ENCODE measurements at places on chromosomes 6 and 20.

- no peak for DNase-seq
These were observed 151.6 kb downstream of the PRIM2 start for GRCh38 chr6:57469072-57469471.

- DNase-seq, result no peak
These were observed 82.1 kb downstream of the PLEKHG1 start for GRCh38 chr6:150681578-150682395.

GRCh38 chr6:94177429-94177828, 758.1 kb upstream of the EPHA7 start:
- DNase-seq, result no peak

- no peak for DNase-seq
These were observed 54.2 kb downstream of the BCAS4 start for GRCh38 chr20:50848846-50849673.

GRCh38 chr6:167140589-167141474, 16.9 kb downstream of the GPR31 start:
- no peak for DNase-seq

- no peak for DNase-seq
These were observed 77.2 kb upstream of the TIAM2 start for GRCh38 chr6:154917941-154918340.

DNA sequence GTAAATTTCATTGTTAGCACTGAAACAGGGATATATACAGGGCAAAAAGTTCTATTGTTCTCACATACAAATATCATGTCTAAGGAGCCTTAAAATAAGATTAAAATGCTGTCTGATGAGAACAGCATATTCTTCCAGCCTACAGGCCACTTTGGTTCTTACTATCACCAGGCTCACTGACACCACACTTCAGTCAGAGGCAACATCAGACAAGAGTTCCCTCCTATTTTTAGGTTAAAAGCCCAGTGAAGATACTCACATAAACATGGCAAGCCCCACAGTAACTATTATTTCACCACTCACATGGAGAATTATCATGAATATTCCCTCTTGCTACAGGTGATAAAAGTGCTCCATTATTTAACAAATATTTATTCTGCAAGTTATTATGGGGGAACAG, 175.8 kb downstream of the ISM1 start:
- DNase-seq, result no peak

GRCh38 chr6:10857259-10857658, 18.9 kb upstream of the MAK start:
- no peak for DNase-seq

DNA sequence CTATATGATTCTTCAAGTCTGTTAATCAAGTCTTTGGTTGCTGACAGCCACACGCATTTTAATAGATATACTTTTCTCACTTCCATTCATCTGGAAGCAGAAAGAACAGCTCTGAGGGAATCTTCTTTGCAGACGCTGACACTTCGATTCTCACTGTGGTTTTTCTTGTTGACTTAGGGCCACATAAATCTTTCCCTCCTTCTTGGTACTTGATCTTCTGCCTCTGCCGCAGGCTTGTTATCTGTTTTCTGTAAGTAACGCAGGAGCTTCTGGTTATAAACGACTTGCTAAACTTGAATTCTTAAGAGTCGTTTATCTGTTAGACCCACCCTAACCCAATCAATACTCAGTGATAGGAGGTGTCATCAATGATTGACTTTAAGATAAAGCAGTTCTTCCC, 268.8 kb upstream of the SULF2 start:
- no peak for DNase-seq

GRCh38 chr6:28124350-28124970, at the start of gene ZSCAN16:
ZSCAN16 (plus strand) TSS chr6:28124609; CDS start chr6:28125444, 835 bp downstream.
- DNase-seq, result peak; percentile 62

GRCh38 chr20:53030061-53030460, 57.9 kb downstream of the TSHZ2 start:
- DNase-seq, result no peak

- DNase-seq, result no peak
These were observed 4.4 kb downstream of the PCIF1 start for GRCh38 chr20:45938727-45939438.

- DNase-seq, result no peak
These were observed 44.3 kb downstream of the ILRUN start for GRCh38 chr6:34652263-34652662.

DNA sequence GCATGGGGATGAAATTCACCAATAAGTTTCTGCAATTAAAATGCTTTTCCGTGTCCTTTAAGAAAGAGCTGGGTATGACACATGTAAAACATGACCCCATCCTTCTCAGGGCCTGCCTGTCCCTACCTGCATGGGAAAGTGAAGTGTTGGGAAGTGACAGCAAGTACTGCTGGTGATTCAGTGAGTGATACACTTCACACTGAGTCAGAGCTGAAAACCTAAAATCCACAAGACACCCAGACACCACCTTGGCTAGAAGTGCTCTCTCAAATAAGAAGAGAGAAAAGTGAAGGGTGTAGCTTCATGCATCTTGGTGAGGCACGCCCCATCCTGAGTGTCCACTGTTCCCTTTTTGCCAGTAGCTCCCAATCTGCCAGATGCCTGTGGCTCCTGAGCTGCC, 3.3 kb downstream of the RAB22A start:
- DNase-seq, result no peak

DNA sequence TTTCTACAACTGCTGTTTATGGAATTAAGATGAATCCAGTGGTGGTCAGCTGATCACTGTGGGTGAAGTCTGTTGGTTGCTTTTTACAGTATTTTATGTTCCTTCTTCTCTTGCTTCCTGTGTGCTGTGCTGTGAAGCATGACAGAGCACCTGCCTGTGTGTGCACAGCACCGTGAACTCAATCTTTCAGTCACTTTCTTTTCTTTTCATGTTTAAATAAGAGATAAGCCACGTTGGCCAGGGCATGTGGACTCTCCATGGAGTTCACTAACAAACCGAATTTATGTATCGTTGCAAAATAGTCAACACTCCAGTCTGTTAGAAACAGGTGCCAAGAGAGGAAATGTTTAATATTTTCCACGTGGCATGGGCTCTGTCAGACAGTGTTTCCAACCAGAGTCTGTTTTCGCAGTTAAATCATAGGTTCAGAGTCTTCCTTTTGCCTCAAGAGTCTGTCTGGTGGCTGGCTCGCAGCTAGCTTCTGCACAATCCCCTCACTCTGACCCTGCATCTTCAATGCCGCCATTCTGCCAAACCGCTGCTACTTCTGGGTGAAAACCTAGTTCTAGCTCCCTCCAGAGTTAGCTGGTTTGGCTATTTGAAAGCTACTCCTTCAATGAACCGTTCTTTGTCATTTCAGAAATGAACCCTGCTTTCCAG, 73.2 kb downstream of the QRSL1 start:
- peak; percentile 55 for DNase-seq

DNA sequence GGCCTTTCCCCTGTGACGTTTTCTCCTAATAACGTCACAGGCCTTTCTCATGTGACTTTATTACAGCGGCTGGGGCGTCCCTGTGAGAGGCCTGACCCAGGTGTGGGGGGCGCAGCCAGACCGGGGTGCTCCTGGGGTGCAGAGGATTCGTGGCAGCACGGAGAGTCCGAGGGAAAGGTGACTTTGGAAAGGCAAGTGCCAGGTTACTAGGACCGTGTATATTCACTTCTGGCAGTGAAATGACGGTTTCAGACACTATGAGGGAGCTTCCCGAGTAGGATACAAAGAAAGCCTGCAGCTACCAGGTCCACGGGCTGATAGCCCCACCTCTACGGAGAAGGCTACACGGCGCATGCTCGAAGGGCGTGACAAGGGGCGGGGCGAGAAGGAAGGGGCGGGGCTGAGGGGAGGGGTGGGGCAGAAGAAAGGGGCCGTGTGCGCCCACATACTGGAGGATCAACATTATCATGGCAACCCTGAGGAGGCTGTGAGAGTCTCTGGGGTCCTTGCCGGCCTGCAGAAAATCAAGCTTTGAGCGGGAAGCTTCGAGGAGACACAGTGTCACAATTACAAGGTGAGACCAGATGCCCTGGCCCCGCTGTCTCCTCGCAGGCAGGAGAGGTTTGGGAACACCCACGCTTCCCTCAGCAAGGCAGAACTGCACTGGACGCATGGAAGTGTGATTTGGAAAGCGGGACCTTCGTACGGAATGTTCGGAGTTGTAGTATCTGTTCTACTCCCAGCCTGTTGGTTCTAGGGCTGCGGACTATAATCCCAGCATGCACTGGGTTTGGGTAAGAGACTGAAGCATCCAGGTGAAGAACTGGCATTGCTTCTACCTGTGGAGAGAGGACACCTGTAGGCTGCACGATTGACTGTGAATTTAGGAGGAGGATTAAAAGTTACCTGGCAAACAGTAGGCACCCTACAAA, 54.4 kb upstream of the ZNF337 start:
- DNase-seq, result peak; percentile 23

- no peak for DNase-seq
These were observed 150.9 kb upstream of the HMGN3 start for GRCh38 chr6:79385333-79385732.

DNA sequence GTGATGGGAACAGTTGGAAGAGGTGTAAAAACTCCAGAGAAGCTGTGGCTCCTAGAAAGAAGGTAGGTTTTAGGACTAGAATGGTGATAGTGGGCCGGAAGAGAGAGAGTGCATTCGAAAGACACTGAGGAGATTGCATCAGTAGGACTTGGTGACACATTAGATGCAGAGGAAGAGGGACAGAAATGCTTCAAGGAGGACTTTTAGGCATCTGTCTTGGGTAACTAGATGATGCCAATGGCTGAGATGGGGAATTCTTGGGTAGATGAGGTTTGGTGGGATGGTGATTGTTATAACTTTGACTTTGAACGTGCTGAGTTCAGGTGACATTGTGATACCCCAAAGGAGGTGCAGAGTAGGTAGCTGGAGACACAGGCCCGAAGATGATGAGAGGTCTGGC, 196.5 kb downstream of the GMPR start:
- no peak for DNase-seq

GRCh38 chr6:123855506-123855905, 51.8 kb downstream of the NKAIN2 start:
- no peak for DNase-seq

GRCh38 chr20:25058847-25059810, 1.2 kb upstream of the ACSS1 start:
- no peak for DNase-seq

- DNase-seq, result no peak
These were observed 19.3 kb downstream of the FGD2 start for GRCh38 chr6:37024656-37025337.

DNA sequence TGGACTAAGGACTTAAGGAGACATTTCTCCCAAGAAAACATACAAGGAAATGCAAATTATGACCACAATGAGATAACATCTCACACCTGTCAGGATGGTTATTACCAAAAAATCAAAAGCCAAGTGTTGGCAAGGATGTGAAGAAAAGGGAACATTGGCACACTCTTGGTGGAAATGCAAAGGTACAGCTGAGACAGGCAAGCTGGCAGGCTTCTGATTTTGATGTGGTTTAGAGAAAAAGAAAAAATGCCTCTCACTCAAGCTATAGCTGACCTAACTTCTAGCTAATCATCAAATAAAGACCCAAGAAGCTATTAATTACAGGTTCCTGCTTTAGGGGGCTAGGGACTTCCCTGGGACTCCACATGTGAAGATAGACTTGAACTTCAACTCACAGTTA, 139.8 kb downstream of the THEMIS start:
- DNase-seq, result no peak

GRCh38 chr6:100553243-100553642, 88.5 kb upstream of the SIM1 start:
- no peak for DNase-seq

- no peak for DNase-seq
These were observed 49.5 kb downstream of the HDAC2 start for GRCh38 chr6:113921299-113921904.

GRCh38 chr20:12700701-12701100, 308.1 kb upstream of the SPTLC3 start:
- DNase-seq, result no peak

GRCh38 chr6:170019818-170020583, 268.6 kb downstream of the ERMARD start:
- no peak for DNase-seq

GRCh38 chr20:50876063-50876685, 55.1 kb downstream of the ADNP start:
- no peak for DNase-seq

- no peak for DNase-seq
These were observed 90.8 kb downstream of the ZNF217 start for GRCh38 chr20:53502820-53503219.

GRCh38 chr6:148578489-148578814, 168.4 kb upstream of the UST start:
- no peak for DNase-seq

- DNase-seq, result no peak
These were observed 66.5 kb upstream of the PIM1 start for GRCh38 chr6:37103169-37104039.

GRCh38 chr6:73942592-73943186, 246.7 kb downstream of the CD109 start:
- no peak for DNase-seq

DNA sequence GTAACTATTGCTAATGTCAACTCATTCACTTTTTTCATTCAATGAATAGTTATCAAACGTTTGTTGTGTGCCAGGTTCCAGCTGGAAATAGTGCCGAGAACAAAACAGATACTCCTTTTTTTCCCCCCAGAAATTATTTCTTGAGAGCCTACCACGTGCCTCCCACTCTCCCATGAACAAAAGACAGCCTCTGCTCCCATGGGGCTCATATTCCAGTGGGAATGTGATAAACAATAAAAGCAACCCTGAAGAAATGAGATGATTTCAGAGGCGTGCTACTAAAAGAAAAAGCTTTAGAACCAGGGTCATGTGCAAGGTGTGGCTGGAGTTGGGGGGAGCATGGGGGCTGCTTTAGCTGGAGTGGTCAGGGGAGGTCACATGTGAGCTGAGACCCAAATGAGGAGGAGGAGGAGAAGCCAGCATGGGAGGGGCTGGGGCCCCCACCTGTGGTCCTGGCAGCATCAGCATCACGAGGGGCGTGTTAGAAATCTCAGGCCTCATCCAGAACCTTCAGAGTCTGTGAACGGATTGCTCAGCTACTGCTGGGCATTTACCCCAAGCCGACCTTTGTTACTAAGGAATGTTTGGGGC, 157.4 kb downstream of the EYA2 start:
- no peak for DNase-seq

DNA sequence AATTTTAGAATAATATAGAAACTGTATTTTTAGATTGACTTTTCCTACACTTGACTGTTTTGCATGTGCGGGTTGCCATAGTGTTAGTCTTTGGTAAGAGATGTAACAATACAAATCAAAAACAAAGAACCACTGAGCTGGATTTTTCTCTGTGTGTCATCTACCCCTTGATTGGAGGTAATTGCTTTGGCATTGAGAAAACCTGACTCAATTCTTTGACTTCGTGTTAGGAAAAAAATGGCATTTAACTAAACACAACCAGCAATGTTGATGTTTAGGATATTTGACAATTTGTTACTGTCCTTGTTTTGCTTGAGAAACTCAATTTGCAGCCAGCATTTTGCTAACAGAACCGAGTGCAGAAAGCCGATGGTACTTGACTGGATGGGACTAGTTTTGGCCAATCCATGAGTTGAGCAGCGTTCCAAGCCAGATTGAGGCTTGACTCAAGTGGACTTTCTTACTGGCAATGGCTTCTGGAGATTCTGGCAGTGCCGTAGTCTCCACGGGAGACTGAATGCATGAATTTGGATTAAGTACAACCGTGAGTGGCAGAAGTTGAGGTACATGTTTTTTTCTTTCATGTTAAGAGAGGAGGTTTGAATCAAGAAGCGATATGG, 17.1 kb downstream of the TPBG start:
- no peak for DNase-seq

- DNase-seq, result no peak
These were observed 76.5 kb upstream of the TMEM170B start for GRCh38 chr6:11460837-11461661.
